ENCODE measurements at places on chromosomes 7 and 10. TPM values are rescaled to one million over a fixed set of nuclear protein-coding genes. Genes with fewer than 3 reads are reported as not detected.

SBDS gene
- 172 TPM for total RNA-seq

IL2RA gene
- total RNA-seq, result not detected

OPALIN gene
- not detected for total RNA-seq

SSC4D gene
- 0.79 TPM for total RNA-seq

PAX2 gene
- not detected for total RNA-seq

SUN3 gene
- total RNA-seq, result not detected
